ENCODE measurements at places on chromosomes 1 and 21. TPM values are rescaled to one million over a fixed set of nuclear protein-coding genes. Genes with fewer than 3 reads are reported as not detected.
A peak's percentile ranks its signal among the peaks of the same experiment; 100 is the strongest.

GRCh38 chr1:10635085-10635896 lies 160.5 kb downstream of the PEX14 start:
- DNase-seq, result no peak
- peaks cover 83% of the 10 kb centered on the region for H3K4me1 ChIP-seq
- peaks cover 9% of the 10 kb centered on the region for H3K36me3 ChIP-seq
- no peaks in the 10 kb centered on the region for H3K27me3 ChIP-seq
- no peak overlapping the region for H3K4me3 ChIP-seq
- peak overlapping the region; percentile 83 for H3K27ac ChIP-seq

DNA sequence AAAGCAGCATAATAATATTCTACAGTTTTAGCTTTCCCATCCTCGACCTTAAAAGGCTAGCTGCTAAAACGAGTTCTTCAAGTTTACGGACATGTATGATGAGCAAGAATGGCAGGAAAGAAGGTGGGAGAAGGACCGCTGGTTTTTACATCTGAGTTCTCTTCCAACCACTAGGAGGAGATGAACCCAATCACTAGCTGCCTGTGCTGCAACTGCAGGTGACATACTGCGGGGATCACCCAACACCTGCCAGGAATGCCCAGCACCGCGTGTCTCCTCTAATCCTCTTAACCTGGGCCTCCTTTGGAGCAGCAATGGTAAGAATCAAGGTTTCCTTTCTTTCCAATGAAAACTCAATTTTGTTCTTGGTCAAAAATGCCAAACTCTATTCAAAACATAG lies 23.5 kb downstream of the TOR3A start:
- peaks cover 48% of the 10 kb centered on the region for H3K36me3 ChIP-seq
- no peaks in the 10 kb centered on the region for H3K27me3 ChIP-seq
- no peak overlapping the region for H3K4me3 ChIP-seq
- DNase-seq, result no peak
- no peaks in the 10 kb centered on the region for H3K4me1 ChIP-seq
- no peak overlapping the region for H3K27ac ChIP-seq

The PARK7 gene
- 215 TPM for total RNA-seq

GRCh38 chr21:38838598-38839327 lies 33.0 kb downstream of the ETS2 start:
- H3K4me1 ChIP-seq, result no peaks in the 10 kb centered on the region
- H3K27me3 ChIP-seq, result no peaks in the 10 kb centered on the region
- no peak overlapping the region for H3K4me3 ChIP-seq

DNA sequence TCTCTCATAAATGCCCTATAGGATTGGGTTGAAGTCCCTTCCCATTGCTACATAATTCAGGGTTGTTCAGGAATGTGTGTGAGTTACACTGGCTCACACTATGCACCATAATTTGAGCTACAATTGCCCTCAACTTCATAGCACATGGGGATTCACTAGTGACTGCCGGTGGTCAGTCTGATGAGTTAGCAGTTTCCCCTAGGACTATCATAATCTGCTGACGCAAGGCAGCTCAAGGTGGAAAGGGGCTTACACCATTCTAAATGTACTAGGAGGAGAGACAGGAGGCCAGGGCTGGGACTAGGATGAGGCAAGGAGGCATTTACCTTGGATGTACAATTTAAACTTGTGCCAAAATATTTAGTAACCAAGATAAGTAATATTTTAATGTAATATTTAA lies 224.7 kb downstream of the GRIK1 start:
- H3K27ac ChIP-seq, result no peak overlapping the region
- H3K4me1 ChIP-seq, result no peaks in the 10 kb centered on the region
- no peaks in the 10 kb centered on the region for H3K27me3 ChIP-seq
- DNase-seq, result no peak
- no peaks in the 10 kb centered on the region for H3K36me3 ChIP-seq

- no peak for DNase-seq
- no peaks in the 10 kb centered on the region for H3K27me3 ChIP-seq
- no peaks in the 10 kb centered on the region for H3K4me1 ChIP-seq
- no peaks in the 10 kb centered on the region for H3K36me3 ChIP-seq
Measured at GRCh38 chr21:17501107-17502006, 11.5 kb upstream of the CXADR start.

DNA sequence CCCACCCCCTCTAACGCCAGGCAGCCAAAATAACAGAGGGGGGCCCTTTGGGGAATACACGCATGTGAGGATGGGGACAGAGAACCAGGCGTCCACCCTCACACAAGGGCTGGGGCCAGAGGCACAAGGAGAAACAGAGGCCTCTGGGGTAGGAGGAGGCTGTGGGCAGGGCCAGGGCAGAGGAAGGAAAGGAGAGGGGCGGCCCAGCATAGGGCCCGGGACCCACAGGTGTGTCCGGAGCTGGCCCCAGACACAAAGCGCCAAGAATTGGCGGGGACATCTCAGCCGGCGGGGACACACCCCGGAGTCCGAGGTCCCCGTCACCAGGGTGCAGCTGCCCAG lies 6.7 kb downstream of the PLEKHG5 start:
- H3K27me3 ChIP-seq, result peaks cover 9% of the 10 kb centered on the region
- H3K4me3 ChIP-seq, result peak overlapping the region; percentile 50
- no peak for DNase-seq

The OR2L2 gene
- total RNA-seq, result not detected

GRCh38 chr1:198259333-198260074 lies 102.7 kb downstream of the NEK7 start:
- H3K36me3 ChIP-seq, result no peaks in the 10 kb centered on the region
- DNase-seq, result no peak
- no peaks in the 10 kb centered on the region for H3K4me1 ChIP-seq
- no peak overlapping the region for H3K4me3 ChIP-seq
- H3K27ac ChIP-seq, result no peak overlapping the region
- H3K27me3 ChIP-seq, result no peaks in the 10 kb centered on the region

The AIM2 gene
- 0.50 TPM for total RNA-seq

DNA sequence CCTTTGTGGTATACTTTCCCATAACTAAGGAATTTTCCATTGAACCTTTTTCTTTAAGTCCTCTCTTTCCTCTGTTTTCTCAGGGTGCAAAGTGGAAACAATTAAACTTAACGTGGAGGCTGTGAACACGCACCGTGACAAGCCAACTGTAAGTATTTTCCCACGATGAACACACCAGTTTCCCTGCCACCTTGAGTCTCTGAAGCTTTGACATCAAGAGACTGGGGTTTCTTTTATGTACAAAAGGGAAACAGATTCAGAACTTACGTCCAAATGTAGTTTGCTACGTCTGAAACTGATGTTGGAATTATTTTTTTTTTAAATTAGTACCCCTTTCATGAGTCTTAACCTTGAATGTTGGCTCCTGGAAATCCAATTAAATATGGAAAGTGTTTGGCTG lies 17.2 kb upstream of the C4BPB start:
- H3K36me3 ChIP-seq, result peaks cover 52% of the 10 kb centered on the region
- no peak overlapping the region for H3K4me3 ChIP-seq
- no peak overlapping the region for H3K27ac ChIP-seq
- H3K27me3 ChIP-seq, result no peaks in the 10 kb centered on the region
- no peaks in the 10 kb centered on the region for H3K4me1 ChIP-seq

The TNNT2 gene
- not detected for total RNA-seq

DNA sequence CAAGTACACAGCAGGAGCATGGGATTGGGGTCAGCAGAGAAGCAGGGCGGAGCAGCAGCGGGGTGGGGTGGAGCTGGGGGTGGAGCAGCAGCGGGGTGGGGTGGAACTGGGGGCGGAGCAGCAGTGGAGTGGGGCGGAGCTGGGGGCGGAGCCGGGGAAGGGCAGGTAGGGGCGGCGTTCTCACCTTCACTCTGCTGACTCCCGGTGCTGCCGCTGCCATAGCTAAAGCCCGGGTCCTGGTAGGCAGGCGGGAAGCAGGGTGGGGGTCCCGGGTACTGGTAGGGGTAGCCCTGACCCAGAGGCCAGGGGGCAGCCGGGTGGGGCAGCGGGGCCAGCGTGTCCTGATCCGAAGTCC lies 6.7 kb downstream of the TAS1R3 start:
- no peak overlapping the region for H3K27ac ChIP-seq
- no peaks in the 10 kb centered on the region for H3K27me3 ChIP-seq
- peaks cover 73% of the 10 kb centered on the region for H3K36me3 ChIP-seq
- H3K4me3 ChIP-seq, result no peak overlapping the region

The OR2AK2 gene
- total RNA-seq, result not detected

- H3K4me3 ChIP-seq, result peak overlapping the region; percentile 7
- no peak for DNase-seq
- H3K27ac ChIP-seq, result peak overlapping the region; percentile 85
- H3K27me3 ChIP-seq, result no peaks in the 10 kb centered on the region
Measured at GRCh38 chr1:229596925-229597699, 28.8 kb downstream of the TAF5L start.

Measured in esophagus muscularis mucosa (tissue), 4 donors.